ENCODE measurements at places on chromosomes 16 and 17. TPM values are rescaled to one million over a fixed set of nuclear protein-coding genes. Genes with fewer than 3 reads are reported as not detected.

GRCh38 chr16:21560462-21560861, 38.9 kb upstream of the METTL9 start:
- DNase-seq = no peak

GRCh38 chr16:23908790-23909189, 73.0 kb downstream of the PRKCB start:
- DNase-seq = no peak

- DNase-seq = no peak
These were observed 7.4 kb downstream of the ADAD2 start for GRCh38 chr16:84198401-84198800.

GRCh38 chr17:2691965-2692780, 19.4 kb downstream of the CLUH start:
- DNase-seq = no peak

DNA sequence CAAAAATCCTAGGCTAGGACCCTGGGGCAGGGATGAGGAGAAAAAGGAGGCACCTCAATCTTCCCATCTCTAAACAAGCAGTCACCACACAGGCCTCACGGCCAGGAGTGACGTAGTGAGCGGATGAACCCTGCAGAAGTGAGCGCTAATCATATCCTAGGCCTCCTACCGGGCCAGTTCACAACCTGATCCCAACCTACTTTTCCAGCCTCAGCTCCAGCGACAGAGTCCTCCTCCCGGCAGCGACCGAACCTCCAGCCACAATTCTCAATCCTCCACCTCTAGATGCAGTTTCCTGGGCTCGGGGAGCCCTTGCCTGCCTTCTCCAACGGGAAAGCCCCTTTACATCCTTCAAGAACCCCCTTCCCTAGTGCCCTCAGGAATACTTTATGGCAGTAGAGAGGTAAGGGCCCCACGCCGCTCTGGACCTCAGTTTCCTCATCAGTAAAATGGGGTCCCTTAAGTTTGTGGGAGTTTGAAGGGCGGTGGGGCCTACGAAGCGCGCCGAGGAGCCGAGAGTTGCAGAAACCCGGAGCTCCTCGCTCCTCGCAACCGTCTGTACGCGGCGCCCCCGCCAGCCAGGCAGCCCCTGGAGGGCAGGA, 1.4 kb downstream of the ZNF668 start:
- DNase-seq = peak; percentile 7

DNA sequence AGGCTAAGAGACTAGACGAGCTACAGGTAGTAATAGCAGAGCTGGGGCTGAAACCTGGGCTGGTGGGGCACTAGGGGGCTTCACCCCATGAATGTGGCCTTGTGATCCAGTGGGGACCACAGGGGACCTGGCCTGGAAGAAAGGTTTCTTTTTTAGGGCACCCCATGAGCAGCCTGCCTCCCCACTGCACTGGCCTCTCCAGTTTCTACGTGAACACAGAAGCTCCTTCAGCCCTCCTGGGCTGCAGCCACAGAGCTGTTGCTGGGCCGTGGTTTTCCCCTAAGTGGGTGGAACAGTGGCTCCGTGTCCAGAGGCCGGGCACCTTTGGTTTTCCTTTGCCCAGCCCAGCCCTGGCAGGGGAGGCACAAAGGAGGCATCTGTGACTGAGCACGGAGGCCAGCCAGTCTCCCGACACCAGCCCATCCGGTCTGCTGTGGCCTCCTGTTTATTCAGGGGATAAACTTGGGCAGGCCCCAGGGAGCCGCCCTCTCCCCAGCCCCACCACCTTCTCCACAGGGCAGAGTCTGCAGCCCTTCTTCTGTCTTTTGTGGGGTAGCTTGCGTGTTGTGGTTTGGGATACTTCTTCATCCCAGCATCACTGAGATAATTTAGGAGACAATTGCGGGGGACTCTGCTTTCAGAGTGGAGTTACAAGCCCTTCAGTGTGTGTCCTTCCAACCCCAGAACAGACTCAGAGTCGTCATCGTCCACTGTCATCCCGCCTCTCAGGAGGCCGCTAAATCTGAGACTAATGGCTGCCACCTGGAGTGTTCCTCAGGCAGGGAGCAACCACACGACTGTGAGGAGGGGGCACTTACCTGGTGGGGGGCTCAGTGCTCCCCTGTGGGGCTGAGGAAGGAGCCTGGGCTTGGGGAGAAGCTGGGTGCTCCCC, 85.3 kb downstream of the RAB11FIP4 start:
- DNase-seq = no peak

DNA sequence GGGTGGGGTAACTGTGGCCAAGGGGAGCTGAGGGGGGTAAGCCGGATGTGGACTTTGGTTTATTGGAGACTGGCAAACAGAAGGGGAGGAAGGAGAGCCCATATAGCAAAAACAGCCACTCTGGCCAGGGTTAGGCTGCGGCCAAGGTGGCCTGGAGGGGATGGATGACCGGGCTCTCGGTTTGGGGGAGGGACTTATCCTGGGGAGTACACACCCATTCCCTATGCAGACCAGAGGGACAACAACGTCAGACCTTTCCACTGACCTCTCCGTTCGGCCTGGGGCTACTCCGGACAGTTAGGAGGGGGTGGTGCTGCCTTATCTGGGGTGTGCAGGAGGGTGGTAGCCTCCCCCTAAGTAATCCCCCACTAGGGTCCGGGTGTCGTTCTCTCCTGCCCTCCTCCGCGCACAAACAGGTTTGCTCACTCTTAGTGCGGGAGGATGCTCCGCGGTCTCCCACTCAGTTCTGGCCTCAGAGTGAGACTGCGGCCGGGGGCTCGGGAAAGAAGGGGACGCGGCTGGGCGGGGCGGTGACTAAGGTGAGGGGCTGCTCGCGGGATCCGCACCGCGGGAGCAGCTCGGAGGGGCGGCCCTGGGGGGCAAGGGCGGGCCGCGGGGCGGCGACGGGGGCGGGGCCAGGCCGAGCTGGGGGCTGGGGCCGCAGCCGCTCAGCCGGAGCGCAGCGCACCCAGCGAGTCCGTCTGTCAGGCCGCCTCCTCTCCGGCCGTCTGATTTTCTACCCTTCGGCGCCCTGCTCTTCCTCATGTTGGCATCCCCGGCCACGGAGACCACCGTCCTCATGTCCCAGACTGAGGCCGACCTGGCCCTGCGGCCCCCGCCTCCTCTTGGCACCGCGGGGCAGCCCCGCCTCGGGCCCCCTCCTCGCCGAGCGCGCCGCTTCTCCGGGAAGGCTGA, at the start of gene WNK4:
WNK4 (plus strand) TSS at position 675 of the 915 bp plus-strand sequence; CDS start at position 764, 89 bp downstream.
- DNase-seq = peak; percentile 66

DNA sequence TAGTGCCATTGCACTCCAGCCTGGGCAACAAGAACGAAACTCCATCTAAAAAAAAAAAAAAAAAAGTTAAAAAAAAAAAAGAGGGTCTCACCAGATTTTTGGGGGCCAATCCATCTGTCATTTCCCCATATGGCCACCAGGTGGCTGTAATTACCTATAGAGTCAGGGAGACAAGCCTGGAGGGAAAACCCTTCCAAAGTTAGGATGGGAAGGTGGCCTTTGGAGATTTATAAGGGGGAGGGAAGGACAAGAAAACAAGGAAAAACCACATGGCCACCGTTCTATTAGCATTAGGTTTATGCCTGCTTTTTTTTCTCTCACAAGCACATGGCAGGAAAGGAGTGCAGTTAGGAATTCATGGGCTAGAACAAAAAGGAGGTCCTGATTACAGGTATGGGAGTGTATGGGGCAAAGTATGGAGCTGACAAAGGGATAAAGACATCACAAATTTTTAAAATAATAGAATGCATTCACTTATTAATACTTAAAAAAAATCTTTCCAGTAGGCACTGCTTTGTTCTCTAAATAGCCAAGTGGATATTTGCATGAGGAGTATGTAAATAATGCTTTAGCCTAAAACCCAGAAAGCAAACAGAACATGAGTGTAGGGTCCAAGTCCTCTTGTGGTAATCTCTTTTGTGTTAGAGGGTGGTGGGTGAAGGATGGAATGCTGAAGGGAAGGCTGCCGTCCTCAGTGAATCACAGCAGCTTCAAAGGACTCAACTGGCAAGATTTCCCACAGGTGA, 5.1 kb downstream of the CYB5D1 start:
- DNase-seq = peak; percentile 38

DNA sequence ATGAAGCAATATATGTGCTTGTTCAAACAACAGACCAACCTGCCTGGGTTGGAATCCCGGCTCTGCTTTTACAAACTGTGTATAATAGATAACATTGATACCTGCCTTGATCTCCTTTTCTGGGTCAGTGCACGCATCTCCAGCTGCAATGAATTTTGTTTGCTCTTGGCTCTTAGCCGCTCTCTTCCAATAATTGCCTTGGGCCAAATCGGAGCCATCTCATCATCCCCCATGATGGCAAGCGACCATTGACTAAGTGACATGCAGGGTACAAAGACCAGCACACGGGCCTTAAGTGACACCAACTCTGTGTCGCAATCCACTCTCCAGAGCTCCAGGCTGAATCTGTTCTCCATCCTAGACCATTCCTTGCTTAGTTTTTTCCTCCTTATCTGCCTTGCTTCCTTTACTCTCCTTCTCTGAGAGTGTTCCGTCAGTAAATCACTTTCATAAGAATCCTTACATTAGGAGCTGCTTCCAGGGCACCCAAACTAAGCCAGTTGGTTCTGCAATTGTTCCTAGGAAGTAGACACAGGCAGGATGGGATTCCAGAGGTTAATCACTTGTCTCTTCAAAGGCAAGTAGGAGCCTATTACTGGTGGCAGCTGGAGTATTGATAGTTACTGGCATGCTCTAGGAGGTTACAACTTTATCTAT, 134.2 kb downstream of the ABCA8 start:
- DNase-seq = no peak

DNA sequence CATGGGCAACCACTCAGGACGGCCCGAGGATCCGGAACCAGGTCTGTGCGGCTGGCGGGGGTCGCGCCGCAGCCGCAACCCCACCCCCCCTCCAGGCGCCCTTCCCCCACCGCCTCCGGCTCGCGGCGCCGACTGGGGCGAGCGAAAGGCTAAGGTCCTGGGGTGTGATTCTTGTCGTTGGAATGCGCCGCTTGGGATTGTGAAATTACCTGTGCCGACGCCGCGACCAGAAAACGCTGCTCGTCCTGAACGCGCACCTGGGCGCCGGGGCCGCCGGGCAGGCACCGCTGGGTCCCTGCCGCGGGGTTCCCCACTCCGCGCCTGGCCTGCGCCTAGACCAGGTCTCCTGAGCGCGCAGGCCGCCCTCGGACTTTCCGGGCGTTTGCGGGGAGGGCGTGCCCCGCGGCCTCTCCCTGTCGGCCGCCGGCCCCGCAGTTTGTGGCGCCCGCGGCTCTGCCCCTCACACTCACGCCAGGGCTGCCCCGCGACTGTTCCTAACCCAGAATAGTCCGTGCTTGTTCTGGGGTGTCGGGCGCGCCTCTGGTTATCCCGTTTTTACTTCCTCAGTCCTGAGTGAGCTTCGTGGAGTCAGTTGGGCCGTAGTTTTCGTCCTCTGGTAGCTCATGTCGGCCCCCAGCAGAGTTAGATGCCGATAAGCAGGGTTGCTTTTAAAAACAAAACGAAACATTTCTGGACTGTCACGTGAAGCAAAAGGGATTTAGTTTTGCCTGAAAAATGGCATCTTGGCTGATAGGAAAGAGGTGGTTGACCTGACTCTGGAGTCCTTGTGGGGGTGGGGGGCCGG, 147.2 kb downstream of the SPECC1 start:
- peak; percentile 53 for DNase-seq

- DNase-seq = no peak
These were observed 298.3 kb upstream of the XYLT1 start for GRCh38 chr16:17769065-17769464.

- DNase-seq = no peak
These were observed 1.0 kb upstream of the EPN3 start for GRCh38 chr17:50531428-50532025.

GRCh38 chr16:85614338-85615013, 1.4 kb downstream of the GSE1 start:
- DNase-seq = no peak

GRCh38 chr17:54948380-54948779, 20.1 kb downstream of the COX11 start:
- DNase-seq = peak; percentile 98

GRCh38 chr16:9389543-9390207, 298.2 kb downstream of the HAPSTR1 start:
- DNase-seq = no peak

GRCh38 chr16:25692351-25692741, 587 bp downstream of the HS3ST4 start:
- no peak for DNase-seq

- DNase-seq = no peak
These were observed 235.5 kb downstream of the SHISA9 start for GRCh38 chr16:13136901-13137300.

DNA sequence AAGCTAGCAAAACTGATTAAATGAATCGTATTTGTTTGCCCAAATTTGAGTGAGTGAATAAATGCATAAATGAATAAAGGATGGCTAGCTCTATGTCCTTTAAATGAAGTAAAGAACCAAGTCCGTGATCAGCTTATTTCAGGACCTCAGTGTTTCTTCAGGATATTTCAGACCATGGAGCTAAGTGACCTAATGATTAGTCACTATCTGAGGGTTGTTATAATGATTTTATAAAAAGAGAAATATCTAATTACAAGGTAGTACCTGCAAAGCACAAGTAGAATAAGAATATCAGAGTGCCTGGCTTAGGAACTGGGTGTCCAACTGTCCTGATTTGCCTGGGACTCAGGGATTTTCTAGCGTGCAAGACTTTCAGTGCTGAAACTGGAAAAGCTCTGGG, 12.5 kb downstream of the KCNJ2 start:
- DNase-seq = no peak

DNA sequence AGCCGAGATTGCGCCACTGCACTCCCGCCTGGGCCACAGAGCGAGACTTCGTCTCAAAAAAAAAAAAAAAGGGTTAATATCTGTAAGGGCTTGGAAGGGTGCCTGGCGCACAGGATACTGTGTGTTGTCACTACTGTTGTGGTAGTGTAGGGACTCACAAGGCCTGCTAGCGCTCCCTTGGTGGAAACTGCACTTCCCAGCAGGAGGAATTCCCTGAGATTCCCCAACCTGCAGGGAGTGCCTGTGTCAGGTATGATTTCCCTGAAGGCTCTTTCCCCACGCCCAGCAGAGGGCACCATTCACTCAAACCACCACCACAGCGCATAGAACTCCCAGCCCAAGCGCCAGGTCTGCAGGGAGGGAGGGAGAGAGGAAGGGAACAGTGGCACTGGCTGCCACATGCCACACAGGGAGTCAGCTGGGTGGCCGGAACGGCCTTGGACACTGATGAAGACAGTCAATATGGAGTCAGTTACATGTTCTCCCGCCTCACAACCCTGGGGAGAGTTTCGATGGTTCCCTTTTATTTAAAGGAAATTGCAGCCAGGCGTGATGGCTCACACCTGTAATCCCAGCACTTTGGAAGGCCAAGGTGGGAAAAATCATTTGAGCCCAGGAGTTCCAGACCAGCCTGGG, 32.7 kb upstream of the CDH1 start:
- DNase-seq = peak; percentile 74

- DNase-seq = no peak
These were observed at the start of gene LIMD2 for GRCh38 chr17:63699638-63700527. TSS of gene LIMD2 (minus strand) at chr17:63700125. CDS start at chr17:63699298, 827 bp downstream.

The WNK4 gene
- 9.7 TPM for total RNA-seq

The BIRC5 gene
- total RNA-seq = 0.50 TPM

The RAD51C gene
- 33.6 TPM for total RNA-seq

The CDH13 gene
- total RNA-seq = 22.9 TPM

The CSH1 gene
- total RNA-seq = not detected

The GPR179 gene
- total RNA-seq = under 0.01 TPM

The IL17C gene
- not detected for total RNA-seq

The PERCC1 gene
- not detected for total RNA-seq

The JPT2 gene
- 284 TPM for total RNA-seq

Measured in renal cortical epithelial cell (primary cell).